ENCODE measurements at places on chromosomes 11 and 22. TPM values are rescaled to one million over a fixed set of nuclear protein-coding genes. Genes with fewer than 3 reads are reported as not detected.

The SCGB1A1 gene
- not detected for total RNA-seq

The KCNK4 gene
- total RNA-seq = not detected

DNA sequence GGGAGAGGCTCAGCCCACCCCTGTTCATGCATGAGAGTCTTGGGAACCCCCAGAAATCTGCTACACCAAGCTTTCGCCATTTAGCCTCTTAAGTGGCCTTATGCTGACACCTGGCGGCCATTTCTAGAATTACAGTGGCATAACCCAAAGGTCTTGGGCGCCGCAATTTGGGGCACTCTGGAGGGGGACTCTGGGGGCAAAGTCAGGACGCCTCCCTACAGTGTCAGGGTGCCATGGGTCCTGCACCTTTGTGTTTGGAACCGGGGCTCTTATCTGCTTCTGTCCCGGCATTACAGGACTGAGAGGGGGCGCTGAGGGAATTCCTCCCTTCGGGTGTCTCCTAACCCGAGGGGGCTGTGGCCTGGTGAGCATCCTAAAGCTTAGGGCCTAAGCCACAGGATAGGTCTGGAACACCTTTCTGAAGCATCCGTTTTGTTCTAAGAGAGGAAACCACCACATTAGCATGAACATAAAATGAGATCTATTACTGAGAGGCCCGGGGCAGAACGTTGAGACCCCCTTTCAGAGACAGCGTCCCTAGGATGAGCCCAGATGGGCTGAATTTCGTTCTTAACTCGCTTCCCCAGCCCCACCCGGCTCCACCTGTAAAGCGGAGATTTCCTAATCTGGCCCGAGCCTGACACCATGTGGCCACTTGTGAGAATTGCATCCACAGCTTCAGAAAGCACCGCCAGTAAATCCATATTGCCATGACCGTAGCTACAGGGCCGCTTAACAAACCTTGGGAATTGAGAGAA is 9.3 kb downstream of the INS start:
- peak; percentile 94 for DNase-seq

DNA sequence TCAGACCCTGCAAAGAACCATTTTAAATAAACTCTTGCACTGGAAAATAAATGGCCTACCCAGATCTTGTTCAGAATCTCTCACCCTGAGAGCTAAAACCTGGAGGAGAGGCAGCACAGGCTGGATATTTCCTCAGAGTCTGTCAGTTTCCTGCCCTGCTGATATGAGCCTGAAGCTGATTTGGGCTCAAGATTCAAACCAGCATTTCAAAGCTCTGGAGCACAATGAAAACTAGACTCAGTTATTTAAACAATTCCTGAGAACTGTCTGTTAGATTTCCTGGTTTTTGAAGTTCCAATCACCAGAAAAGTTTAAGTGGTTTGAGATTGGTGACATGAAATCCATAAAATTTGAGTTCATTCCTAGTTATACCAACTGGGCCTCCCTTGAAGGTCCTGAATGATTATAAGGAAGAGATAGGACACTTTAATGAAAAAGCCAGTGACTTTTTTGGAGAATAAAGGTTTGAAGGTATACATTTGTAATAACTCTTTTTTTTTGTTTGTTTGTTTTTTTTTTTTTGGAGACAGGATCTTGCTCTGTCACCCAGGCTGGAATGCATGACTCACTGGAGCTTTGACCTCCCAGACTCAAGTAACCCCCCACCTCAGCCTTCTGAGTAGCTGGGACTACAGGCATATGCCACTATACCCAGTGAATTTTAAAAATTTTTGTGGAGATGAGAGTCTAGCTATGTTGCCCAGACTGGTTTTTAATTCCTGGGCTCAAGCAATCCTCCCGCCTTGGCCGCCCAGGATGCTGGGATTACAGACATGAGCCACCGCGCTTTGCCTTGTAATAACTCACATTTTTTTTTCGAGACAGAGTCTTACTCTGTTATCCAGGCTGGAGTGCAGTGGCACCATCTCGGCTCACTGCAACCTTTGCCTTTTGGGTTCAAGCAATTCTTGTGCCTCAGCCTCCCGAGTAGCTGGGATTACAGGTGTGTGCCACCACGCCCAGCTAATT is 8.0 kb upstream of the ESAM start:
- no peak for DNase-seq

- no peak for DNase-seq
Measured at GRCh38 chr11:103297900-103298299, 188.7 kb downstream of the DYNC2H1 start.

DNA sequence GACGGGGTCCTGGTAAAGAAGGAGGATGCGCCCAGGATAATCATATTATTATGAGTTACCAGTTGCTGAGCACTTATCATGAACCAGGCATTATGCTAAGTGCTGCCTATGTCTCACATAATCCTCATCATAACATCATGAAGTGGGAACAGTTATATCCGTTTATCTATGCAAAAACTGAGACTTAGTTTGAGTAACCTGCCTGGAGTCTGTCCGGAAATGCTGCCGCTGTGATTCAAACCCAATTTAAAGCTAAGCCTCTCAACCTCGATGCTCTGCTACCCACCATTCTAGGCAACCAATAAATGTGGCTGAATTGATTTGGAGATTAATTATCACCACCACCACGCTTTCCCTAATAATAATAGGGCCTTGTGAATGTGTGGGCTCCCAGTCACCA is 111.5 kb upstream of the CLMP start:
- no peak for DNase-seq

All from neural progenitor cell (in vitro differentiated cells).